Forelimb muscle (tissue), 1 donor: ENCODE measurements at places on chromosomes 13 and 19.

- DNase-seq: no peak
Observed at GRCh38 chr13:99564386-99564785, 63.1 kb downstream of the TM9SF2 start.

DNA sequence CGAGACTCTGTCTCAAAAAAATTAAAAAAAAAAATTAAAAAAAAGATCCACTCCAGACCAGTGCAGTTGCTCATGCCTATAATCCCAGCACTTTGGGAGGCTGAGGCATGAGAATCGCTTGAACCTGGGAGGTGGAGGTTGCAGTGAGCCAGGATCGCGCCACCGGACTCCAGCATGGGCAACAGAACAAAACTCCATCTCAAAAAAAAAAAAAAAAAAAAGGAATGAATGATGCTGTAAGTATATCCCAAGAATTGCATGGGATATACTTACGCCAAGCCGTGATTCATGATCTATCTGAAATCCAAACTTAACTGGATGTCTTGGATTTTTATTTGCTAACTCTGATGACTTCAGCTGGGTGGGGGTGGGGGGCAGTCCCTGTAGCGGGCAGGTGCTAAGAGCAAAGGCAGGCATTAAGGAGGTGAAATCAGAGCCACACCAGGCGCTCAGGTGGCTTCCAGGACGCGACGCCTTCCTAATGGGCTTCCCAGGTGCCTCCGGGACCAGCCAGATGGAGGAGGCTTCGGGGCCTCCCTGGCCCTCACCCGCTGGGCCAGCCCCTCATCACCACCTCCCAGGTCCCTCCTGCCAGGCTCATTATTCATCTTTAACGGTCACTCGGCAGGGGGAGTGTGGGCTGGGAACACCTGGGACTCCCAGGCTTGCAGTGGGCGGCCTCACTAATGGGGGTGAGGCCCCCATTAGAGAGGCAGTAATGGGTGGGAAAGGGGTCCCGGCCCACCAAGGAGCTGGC lies 11.4 kb upstream of the FUT5 start:
- no peak for DNase-seq

DNA sequence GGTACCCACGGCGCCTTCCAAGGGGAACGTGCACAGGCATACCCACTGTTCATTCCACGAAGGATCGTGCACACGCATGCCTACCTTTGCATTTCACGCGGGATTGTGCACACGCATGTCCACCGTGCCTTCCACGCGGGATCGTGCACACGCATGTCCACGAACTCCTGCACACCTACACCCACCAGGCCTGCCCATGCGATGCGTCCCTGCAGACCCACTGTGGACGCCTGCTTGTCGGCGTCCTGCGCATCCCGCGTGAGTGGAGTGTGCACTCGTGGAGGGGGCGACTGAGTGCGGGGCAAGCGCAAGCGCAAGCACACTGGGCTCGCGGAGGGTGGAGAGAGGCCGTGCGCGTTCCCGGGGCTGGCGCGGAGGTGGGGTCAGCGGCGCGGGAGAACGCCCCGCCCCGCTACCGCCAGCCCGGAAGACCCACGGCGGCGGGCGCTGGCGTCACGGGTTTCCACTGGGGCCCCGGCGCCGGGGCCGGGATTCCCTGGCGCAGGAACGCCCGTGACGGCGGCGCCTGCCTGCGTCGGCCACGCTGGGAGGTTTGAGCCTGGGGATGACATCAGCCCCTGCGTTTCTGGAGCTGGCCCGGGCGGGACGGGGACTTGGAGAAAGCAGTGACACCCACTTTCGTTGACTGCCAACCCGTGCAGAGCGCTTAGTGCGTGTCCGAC lies 18.7 kb downstream of the GADD45B start:
- DNase-seq: no peak

GRCh38 chr19:10266706-10267105 lies 4.2 kb upstream of the ICAM1 start:
- no peak for DNase-seq

DNA sequence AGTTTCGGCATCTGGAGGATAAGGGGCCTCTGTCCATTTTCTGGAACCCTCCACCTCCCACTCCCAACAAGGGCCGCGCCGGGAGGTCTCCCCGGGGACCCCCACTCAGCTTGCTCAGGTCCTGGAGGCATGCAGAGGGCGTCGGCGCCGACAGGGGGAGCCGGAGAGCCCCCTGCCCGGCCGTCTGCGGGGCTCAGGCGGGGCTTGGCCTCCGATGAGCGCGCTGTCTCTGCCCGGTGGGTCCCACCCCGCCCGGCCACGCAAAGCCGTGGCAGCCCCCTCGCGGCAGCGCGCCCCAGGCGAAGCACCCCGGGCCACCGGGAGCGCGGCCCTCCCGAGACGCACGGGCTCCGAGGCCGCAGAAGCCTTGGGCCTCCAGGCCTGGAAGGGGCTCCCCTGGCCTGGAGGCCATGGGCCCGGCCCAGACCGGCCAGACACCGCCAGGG lies 149.7 kb upstream of the ZNF536 start:
- DNase-seq: no peak

GRCh38 chr19:1122972-1123363 lies 19.2 kb downstream of the GPX4 start:
- no peak for DNase-seq

GRCh38 chr19:12513531-12514061 lies 29.0 kb upstream of the ZNF709 start:
- DNase-seq: no peak

DNA sequence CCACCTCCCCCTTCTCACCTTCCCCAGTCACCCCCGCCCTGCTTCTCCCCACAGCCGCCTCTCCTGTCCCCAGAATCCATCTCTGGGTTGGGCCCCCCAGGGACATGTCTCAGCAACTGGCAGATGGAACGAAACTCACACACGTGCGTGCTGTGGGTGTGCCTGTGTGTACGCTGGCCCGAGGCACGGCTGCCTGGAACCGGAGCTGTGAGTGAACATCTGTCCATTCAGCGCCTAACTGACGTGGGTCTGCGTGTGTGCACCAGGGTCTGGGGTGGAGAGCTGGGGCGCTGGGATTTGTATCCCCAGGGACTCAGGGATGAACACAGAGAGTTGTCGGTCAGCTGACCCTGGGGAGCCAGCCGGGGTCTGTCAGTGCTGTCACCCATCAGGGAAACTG lies 752 bp upstream of the HAS1 start:
- no peak for DNase-seq

- DNase-seq: no peak
Observed at GRCh38 chr13:24323036-24323738, 13.8 kb downstream of the C1QTNF9 start.

DNA sequence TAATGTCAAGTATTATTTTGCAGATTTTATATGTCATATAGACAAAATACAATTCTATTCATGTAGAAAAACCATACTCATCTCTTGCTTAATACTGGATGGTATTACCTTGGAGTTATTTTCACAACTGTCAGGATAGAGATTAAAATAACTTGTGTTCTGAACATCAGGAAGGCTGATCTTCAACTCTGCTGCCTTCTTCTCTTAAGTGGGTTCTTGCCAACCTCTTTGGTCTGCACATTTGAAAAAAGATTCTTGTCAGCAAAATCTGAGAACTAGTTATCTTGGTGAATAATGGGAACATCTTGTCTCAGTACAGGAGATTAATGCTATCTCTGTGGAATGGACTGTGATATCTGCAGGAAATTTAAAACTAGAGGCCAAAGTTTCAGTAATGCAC lies 95.2 kb upstream of the FAM216B start:
- DNase-seq: no peak

DNA sequence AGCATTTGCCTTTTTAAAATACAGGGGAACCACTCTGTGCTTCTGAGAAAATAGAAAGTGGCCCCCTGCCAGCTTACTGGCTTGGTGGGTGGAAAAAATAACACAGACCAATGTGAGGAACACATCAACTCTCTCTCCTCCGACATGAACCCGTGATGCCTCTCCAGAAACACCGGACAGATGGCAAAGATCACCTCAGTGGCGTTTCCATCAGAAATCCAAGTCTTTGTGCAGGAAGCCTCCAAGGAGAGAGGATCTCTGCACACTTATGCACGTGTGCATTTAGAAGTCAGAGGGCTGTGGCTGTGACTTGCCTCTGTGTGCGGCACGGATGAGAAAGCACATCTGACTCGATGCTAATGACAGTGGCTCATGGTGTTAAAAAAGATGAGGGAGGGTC lies 112.3 kb upstream of the KLF12 start:
- peak; percentile 45 for DNase-seq

- DNase-seq: peak; percentile 77
Observed at GRCh38 chr19:36915992-36916830, at the start of the genes ZNF568 and ZNF829. ZNF568 (plus strand) TSS chr19:36916332; CDS start chr19:36922771, 6,439 bp downstream. ZNF829 (minus strand) TSS chr19:36916291; CDS start chr19:36915167, 1,124 bp downstream.

- DNase-seq: no peak
Observed at GRCh38 chr19:57841122-57841763, 8.4 kb upstream of the ZNF587 start.

DNA sequence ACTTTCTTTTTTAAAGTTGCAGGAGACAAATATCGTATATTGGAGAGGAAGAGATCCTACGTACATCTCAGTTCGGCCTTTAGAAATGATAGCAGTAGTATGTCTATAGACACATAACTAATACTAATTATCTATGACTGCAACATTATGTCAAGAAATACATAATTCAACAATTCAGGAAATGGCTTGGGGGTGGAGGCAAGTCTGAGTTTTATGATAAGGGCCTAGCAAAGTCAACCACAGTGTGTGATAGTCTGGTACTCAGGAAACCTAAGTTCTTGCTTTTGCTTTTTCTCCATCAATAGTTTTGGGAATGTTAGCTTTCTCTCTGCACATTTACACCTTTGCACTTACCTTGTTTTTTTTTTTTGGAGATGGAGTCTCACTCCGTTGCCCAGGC lies 27.5 kb upstream of the OBI1 start:
- no peak for DNase-seq

- DNase-seq: no peak
Observed at GRCh38 chr19:35955881-35956634, 19.9 kb downstream of the LRFN3 start.

DNA sequence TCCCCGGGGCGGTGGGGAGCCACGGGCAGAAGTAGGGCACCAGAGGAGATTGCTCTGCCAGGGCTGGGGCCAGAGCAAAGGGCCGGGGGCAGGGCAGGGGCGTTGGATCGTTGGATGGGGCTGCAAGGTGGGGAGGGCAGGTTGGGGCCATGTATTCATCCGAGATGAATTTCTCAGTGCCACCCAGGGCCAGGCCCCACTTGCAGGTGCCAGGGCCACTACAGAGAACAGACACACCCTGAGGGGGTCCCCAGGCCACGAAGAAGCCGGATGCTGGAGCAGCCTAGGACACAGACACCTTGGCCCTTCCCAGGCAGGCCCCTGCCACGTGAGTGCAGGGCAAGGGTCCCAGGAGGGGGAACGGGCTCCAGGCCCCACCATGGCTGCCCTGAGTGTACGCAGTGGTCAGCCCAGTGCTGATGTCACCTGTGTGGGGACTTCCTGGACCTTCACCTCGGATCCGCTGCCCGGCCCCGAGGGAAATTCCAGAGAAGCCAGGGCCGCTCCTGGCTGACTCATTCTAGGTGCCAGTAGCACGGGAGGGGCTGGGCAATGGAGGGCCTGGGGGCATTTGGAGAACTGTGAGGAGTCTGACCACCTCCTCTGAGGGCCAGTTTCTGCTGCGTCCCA lies 9.6 kb upstream of the SBNO2 start:
- no peak for DNase-seq

DNA sequence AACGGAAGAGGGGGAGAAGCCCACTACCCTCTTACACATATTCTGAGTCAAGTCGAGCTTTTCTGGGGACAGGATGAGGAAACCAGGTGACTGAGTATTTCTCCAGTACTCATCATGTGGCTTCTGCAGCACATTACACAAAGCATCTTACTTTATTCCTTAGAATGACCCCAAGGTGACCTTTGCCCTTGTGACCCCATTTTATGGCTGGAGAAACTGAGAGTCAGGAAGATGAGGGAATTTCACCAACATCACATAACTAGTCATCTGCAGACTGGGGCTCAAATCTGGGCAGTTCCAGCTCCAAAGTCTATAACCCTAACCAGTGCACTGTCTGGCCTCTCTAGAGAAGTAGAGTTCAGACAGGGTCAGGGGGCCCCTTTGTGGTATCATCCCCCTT lies 707.0 kb downstream of the UQCRFS1 start:
- DNase-seq: no peak

DNA sequence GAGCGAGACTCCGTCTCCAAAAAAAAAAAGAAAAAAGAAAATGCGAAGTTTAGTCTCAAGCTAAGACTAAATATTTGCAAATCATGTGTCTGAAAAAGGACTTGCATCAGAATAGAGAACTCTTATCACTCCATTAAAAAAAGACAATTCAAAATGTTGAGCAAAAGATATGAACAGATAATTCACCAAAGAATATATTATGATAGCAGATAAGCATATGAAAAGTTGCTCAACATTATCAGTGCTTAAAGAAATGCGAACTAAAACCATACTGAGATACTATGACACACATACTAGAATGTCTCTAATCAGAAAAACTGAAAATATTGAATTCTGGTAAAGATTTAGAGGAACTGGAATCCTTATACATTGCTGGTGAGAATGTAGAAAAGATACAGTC lies 38.7 kb upstream of the SACS start:
- no peak for DNase-seq

GRCh38 chr19:55283548-55284377 lies at the start of gene BRSK1:
BRSK1 (plus strand) TSS chr19:55283997; CDS start chr19:55284443, 446 bp downstream.
- DNase-seq: no peak

DNA sequence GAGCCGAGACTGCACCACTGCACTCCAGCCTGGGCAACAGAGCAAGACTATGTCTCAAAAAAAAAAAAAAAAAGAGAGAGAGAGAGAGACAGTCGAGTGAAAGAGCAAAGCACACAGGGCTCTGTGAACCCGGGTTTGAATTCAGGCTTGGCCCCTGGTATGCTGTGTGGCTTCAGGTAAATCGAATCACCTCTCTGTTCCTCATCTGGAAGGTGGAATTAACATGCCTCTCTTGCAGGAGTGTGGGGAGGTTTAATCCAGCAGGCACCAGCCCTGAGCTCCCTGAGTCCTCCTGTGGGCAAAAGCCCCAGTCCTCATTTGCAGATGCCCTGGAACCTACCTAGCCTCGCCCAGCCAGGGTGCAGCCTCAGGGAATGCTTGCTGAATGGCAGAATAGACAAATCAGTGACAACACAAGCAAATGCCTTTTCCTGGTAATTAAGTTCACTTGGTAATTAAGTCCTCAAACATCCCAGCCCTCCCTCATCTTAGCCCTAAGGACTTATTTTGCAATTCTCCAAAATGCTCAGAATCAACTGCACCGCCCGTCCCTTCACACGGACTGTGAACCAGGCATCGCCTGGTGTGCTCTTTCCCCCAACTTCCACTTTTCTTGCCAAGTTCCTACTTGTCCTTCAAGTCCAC lies 4.6 kb upstream of the ZNRF4 start:
- no peak for DNase-seq

- no peak for DNase-seq
Observed at GRCh38 chr13:33649212-33649878, 168.6 kb upstream of the RFC3 start.

GRCh38 chr19:327291-328024 lies 17.1 kb downstream of the MIER2 start:
- no peak for DNase-seq

DNA sequence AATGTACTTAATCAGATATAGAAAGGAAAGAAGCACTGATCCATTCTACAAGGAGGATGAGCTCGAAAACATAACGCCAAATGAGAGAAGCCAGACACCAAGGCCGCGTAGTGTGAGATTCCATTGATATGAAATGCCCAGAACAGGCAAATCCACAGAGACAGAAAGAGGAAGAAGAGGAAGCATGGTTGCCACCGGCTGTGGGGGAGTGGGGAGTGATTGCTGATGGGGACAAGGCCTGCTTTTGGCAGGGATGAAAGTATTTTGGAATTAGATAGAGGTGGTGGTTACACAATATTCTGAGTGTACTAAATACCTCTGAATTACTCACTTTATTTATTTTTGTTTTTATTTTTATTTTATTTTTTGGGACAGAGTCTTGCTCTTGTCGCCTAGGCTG lies 50.2 kb upstream of the KLF2 start:
- no peak for DNase-seq

GRCh38 chr19:47507924-47508553 lies 6.8 kb downstream of the NAPA start:
- no peak for DNase-seq
